ENCODE measurements at places on chromosomes 16 and 17.

DNA sequence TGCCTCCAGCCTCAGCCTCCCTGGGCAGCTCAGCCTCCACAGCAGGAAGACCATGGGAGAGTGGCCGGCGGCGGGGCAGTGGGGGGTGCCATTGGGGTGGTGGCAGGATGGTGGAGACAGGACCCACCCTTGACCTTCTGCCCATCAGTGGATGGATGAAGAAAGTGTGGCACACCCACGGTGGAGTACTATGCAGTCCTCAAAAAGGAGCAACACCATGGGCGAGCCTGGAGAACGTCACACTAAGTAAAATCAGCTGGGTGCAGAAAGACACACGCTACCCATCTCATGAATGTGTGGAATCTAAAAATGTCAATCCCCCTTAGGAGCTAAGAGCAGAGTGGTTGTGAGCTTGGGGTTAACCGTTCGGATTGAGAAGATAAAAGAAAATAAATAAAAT, 34.8 kb upstream of the ACSF3 start:
- no peak for DNase-seq

DNA sequence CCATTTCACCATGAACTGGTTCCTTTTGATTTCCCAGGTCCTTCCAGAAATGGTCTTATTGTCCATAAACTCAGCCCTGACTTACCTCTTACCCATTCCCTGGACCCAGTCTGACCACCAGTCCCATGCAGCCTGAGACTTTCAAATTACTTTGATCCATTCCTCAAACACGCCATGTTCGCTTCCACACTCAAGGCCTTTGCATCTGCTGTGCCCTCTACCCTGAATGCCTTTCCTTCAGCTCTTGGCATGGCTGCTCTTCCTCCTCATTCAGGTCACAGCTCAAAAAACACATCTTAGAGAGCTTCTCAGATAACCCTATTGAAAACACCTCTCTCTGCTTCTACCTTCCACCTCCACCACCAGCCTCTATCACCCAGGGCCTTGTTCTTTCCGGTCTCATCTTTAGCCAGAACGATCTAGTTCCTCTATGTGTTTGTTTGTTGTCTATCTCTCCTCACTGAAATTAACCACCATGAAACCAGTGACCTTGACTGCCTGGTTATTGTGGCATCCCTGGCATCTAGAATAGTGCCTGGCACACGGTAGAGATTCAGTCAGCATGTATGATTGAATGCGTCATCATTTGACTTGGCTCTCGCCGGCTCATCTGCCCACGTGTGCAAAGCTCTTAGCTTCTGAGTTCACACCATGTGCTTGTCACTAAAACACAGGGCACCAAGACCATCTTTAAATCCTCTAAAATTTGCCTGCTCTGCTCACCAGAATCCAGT, 12.8 kb downstream of the CRYM start:
- no peak for DNase-seq

DNA sequence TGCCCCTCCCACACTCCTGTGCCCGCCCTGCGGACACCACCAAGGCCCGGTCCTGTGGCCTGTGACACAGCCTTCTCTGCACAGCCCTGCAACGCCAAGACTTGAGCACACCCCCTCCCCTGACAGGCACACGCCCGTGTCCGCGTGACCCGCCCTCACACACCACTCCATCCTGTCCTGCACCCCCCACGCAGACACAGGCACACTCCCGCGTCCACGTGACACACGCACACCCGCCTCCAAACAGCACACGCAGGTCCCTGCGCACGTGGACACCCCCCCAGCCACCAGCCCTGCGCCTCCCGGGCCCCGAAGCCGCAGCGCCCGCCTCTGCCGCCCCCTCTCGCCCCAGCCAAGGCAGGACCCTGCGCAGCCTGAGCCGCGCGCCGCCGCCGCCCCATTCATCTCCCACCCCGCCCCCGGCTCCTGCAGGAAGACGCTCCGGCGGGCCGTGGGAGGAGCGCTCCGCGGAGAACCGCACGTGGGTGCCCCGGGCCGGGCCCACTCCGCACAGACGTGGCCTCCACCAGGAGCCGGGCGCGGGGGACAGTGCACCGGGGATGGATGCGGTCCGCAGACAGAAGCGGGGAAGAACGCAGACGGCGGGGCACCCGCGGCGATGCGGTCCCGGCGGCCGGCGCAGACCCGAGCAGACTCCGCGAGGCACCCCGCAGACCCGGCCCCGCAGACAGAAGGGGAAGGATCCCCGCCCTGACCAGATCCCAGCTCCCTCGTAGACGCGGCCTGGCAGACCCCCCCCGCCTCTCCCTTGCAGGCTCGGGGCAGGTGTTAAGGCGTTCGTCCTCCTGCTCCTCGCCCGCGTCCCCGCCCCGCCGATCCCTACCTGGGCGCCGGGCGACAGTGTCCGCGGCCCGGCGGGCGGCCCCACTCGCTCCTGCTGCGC, 506 bp downstream of the CAMKK1 start:
- peak; percentile 75 for DNase-seq

DNA sequence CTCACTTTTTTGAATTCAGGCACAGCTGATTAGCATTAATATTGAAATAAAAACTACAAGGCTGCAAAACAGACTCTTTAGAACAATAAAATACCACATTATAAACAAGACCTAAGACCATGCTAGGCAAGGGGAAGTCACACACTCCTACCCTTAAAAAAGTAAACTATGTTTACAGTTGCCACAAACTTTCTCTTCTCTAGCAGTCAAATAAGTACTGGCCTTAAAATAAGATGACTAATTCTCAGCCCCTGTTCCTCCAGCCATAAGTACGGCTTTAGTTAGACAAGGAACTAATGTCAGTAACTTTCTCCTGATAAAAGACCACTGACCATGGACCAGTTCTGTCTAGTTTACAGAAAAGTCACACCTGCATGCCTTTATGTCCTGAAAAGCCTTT, 19.5 kb upstream of the CPHXL start:
- no peak for DNase-seq

DNA sequence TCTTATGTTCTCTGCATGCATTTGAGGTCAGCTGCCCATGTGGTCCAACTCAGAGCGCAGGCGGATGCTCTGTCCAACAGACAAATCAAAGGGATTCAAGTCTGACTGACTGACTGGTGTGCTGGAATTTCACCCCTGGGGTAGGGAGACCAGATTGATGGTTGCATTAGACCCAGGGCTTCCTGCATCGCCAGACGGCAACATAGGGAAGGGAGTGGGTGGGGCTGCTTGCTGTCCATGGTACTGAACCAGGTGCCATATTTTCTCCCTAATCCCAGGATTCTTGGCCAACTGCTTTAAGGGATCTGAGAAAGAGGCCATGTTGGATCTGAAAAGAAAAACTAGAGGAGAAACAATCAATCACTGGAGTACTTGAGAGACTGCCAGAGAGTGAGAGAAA, 332.0 kb downstream of the XYLT1 start:
- DNase-seq, result no peak

- no peak for DNase-seq
Observed at GRCh38 chr16:57620335-57621231, 7.8 kb upstream of the ADGRG1 start.

GRCh38 chr17:2436316-2436905, 35.6 kb upstream of the MNT start:
- DNase-seq, result no peak

- DNase-seq, result peak; percentile 2
Observed at GRCh38 chr16:73527187-73527586, 479.3 kb upstream of the ZFHX3 start.

GRCh38 chr17:41535764-41536481, 7.8 kb upstream of the KRT19 start:
- DNase-seq, result no peak

DNA sequence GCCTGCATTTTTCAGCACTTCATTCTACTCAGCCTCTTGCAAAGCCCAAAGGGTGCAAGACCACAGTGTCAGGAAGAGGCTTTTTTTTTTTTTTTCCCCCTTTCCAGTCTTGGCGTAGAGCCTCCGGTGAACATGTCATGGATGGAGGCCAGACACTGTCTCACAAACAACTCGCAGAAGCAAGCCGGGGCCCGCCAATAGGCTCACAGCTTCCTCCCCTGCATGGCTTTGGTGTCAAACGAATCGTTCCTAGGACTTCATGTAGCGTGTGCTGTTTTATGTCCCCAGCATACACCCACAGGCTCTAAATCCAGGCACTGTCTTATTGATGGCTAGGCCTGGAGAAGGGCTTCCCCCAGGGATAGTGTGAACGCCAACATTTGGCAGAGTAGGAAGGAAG, 457.7 kb upstream of the MAF start:
- DNase-seq, result no peak

GRCh38 chr16:49854796-49855203, 1.1 kb downstream of the ZNF423 start:
- DNase-seq, result peak; percentile 74

GRCh38 chr16:11384956-11385586, 39.8 kb downstream of the RMI2 start:
- DNase-seq, result no peak

DNA sequence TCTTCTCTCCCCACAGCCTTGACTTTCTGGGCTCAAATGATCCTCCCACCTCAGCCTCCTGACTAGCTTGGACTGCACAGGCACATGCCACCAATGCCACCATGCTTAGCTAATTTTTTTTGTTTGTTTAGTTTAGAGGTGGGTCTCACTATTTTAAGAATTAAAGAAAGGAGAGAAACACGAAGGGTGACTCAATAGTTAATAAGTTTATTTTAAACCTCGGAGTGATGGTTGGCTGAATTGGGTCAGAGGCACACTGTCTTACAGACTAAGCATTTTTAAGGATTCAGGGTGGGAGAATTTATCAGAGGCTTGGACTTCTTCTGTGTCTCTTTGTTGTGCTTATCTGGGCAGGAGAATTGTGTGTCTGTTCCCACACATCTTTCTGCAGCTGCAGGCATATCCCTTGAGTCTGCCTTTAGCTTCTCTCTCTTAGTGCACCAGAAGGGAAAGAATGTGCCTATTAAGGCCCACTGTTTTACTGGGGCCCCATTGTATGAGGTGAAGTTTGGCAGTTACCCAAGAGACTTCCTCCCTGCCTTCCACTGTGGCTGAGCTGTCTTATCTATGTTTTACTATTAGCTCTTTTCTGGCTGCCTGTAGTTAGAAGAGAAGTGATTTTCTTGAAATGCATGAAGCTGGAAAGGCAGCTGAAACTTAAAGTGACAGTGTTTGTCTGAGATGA, 2172.0 kb downstream of the TP53TG3F start:
- no peak for DNase-seq

- no peak for DNase-seq
Observed at GRCh38 chr17:30035369-30035768, 81.2 kb upstream of the NSRP1 start.

GRCh38 chr16:86565181-86565631, 1.4 kb upstream of the FOXC2 start:
- no peak for DNase-seq

Measured in adipocyte (in vitro differentiated cells).